H9 (cell line): ENCODE measurements at places on chromosomes 4 and X. TPM values are rescaled to one million over a fixed set of nuclear protein-coding genes. Genes with fewer than 3 reads are reported as not detected.

Gene FOXR2
- not detected in 2 replicates for total RNA-seq

Gene FRAS1
- total RNA-seq, result 50.3 and 58.5 TPM in 2 replicates

Gene DUX4
- total RNA-seq, result not detected in 2 replicates

Gene TMSB15C
- total RNA-seq, result 1.8 and 2.0 TPM in 2 replicates

Gene RAB40AL
- total RNA-seq, result not detected in 2 replicates

Gene SEPSECS
- total RNA-seq, result 4.2 and 5.4 TPM in 2 replicates

- no peak for DNase-seq
These were observed 156.1 kb downstream of the ZNF330 start for GRCh38 chr4:141376769-141377168.

- no peak for DNase-seq
These were observed 910.4 kb downstream of the RAB28 start for GRCh38 chr4:12573716-12574115.

DNA sequence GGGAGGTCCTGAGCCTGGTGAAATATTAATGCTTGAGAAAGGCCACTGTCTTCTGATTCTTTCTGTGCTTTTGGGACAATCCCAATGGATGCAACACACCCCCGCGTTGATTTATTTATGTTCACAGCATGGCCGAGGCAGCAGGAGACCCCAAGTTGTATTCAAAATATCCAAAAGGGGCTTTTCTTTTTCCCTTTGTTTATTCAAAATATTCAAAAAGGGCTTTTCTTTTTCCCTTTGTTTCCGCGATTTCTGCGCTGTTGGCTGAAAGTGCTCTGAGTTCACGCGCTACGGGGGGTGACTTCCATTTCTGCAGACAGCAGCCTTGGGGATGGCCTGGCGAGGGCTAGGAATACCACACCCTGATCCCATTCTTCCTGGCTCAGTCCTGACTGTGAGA lies 59.5 kb upstream of the PPP2R3B start:
- peak; percentile 78 for DNase-seq

GRCh38 chrX:132861076-132861475 lies 97.4 kb downstream of the HS6ST2 start:
- DNase-seq, result no peak

DNA sequence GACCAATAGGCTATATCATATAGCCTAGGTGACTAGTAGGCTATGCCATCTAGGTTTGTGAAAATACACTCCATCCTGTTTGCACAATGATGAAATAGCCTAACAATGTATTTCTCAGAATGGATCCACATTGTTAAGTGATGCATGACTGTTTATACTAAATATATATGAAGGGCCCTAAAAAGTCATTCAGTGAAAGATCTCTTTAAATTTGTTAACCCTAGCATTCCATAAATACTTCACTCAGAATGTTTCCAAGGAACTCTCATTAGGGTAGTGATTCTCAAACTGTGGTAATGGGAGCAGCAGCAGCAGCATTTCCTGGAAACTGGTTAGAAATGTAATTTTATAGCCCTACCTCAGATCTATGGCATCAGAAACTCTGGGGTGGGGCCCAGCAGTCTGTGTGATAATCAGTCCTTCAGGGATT lies 74.9 kb downstream of the PRRG1 start:
- DNase-seq, result no peak

- no peak for DNase-seq
These were observed 48.4 kb downstream of the TBC1D14 start for GRCh38 chr4:6957994-6958393.

DNA sequence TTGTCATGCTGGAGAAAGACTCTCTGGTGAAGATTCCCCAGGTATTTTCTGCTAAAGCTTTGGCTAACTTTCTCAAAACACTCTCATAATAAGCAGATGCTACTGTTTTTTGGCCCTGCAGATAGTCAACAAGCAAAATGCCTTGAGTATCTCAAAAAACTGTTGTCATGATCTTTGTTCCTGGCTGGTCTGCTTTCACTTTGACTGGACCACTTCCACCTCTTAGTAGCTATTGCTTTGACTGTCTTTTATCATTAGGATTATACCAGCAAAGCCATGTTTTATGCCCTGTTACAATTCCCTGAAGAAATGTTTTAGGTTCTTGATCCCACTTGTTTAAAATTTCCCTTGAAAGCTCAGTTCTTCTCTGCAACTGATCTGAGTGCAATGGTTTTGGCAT lies 231.5 kb downstream of the SLC7A11 start:
- DNase-seq, result no peak

GRCh38 chrX:15761564-15762191 lies 23.6 kb downstream of the CA5B start:
- peak; percentile 60 for DNase-seq

DNA sequence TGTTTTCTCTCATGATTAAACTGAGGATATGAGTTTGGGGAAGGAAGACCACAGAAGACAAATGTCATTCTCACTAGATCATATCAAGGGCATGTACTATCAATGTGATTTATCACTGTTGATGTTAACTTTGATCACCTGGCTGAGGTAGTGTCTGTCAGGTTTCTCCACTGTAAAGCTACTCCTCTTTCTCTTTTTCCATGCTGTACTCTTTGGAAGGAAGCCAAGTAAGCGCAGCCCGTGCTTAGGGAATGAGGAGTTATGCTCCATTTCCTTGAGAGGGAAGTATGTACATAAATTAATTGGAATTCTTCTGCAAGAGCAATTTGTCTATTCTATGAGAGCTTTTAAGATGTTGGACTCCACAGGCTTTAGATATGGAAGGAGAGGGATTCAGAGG lies 4.0 kb upstream of the KANTR start:
- no peak for DNase-seq

GRCh38 chrX:8813036-8813435 lies 11.9 kb upstream of the FAM9A start:
- DNase-seq, result no peak
